ENCODE measurements at places on chromosomes 12 and 14.

- no peak for DNase-seq
These were observed 85.6 kb downstream of the SYNE2 start for GRCh38 chr14:63938198-63939005.

GRCh38 chr12:114913871-114914801 is 230.2 kb upstream of the TBX3 start:
- DNase-seq = peak; percentile 75

GRCh38 chr12:91307957-91308670 is 125.5 kb upstream of the DCN start:
- no peak for DNase-seq

DNA sequence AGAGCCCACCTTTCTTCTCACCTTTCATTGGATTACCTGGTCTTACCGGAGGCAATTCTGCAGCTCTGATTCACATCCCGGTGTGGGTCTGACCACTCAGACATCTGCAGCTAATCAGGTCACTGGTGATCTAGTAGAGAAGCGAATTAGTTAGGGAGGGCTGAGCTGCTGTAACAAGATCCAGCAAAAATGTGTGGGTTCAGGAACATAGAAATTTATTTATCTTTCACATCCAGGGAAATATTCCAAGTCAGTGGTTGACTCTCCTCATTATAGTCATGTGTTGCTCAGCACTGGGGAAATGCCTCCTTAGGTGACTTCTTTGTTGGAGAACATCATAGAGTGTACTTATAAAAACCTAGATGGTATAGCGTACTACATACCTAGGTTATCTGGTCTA is 218.7 kb upstream of the PELI2 start:
- DNase-seq = peak; percentile 21

GRCh38 chr12:91781114-91781513 is 364.5 kb downstream of the BTG1 start:
- DNase-seq = peak; percentile 44

- peak; percentile 78 for DNase-seq
These were observed 60.0 kb downstream of the NCOR2 start for GRCh38 chr12:124507188-124508109.

GRCh38 chr12:47781479-47782371 is 8.7 kb downstream of the SLC48A1 start:
- DNase-seq = no peak

DNA sequence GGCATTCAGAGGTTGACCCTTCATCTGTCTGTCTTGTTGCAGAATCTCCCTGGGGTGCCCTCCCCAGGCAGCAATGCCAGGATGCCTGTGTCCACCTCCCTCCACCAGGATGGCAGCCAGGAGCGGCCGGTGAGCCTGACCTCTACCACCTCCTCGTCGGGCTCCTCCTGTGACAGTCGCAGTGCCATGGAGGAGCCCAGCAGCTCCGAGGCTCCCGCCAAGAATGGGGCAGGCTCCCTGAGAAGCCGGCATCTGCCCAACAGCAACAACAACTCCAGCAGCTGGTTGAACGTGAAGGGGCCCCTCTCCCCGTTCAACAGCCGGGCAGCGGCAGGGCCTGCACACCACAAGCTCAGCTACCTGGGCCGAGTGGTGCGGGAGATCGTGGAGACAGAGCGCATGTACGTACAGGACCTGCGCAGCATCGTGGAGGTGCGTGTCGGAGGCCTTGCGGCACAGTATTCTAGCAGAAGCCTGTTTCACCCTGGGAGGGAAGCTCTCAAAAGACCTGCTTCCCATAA is 23.4 kb downstream of the PLEKHG3 start:
- DNase-seq = no peak

- DNase-seq = no peak
These were observed 583.6 kb downstream of the BCL11B start for GRCh38 chr14:98688446-98688845.

DNA sequence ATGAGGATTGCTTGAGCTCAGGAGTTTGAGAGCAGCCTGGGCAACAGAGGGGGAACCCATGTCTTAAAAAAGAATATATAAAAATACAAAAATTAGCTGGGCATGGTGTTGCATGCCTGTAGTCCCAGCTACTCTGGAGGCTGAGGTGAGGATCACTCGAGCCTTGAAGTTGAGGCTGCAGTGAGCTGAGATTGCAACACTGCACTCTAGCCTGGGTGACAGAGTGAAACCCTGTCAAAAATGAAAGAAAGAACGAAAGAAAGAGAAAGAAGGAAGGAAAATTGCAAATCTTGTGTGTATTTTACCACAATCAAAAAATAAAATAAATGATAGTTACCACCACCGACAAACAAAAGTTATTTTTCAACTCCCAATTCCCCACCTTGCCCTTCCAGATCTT is 45.3 kb downstream of the SPRING1 start:
- DNase-seq = no peak

DNA sequence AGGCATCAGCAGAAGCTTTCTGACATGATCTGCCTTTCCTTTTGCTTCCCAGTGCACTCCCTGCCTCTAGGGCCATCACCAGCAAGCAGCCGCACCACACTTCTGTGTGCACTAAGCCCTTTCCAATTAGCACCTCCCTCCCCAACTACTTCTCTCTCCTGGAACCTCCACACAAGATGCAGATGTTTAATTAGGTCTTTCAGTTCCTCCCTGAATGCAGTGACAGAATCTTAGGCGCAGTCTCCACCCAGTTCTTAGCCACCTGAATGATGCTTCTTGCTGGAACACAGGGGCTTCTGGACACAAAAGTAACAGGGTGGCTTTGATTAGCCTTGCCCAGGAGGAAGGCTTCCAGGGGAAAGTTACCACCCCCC is 32.9 kb downstream of the NIN start:
- DNase-seq = no peak

- DNase-seq = no peak
These were observed 9.7 kb downstream of the MPHOSPH9 start for GRCh38 chr12:123223241-123223668.

DNA sequence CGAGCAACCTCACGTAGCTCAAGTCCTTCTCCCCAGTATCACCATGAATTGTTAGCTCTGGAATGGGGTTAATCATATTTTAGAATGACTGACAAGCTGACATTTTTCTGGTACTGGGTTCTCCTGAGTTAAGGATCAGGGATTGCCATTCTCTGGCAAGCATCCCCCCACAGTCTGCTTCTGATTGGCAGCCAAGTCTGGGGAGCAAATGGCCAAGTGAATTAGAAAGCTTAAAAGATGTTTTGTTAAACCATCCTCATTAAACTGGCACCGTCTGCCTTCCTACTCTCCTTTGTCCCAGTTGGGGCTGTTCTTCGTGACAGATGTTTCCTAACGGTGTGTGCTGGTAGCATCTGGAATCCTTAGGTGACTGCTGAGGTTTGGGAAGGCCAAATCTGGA is 17.2 kb upstream of the CISTR start:
- DNase-seq = no peak

DNA sequence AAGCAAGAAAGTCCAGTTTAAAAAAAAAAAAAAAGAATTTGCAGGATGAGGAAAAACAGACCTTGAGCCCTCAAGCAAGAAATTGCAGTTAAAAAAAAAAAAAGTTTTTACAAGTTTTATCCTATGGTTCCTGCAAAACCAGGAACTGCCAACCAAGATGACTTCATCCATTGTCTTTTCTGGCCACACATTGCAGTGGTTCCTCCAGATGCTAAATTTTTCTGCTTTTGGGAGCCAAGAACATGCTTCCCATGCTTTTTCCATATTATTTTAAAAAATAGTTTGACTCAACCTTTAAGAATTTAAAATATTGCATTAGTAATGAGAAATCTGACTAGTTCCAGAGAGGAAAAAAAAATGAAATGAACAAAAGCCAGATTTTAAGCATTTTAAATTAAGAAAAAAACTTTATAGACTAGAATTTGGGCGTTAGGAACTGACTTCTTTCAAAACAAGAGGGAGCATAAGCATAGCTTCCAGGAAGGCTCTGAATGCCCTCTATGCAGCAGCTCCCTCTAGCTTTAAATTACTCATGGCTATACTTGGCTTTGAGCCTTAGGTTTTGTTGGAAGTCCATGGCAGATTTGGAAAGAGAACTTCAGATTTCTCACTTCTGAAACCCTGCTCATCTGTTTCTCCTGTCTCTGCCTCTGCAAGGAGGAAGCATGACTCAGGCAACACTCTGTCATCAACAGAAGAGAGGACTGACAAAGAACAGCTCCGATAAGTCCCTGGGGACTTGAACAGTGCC is 124.5 kb downstream of the GPR65 start:
- peak; percentile 88 for DNase-seq

- DNase-seq = no peak
These were observed 89.8 kb downstream of the CHST11 start for GRCh38 chr12:104546575-104546974.

GRCh38 chr14:49598189-49598484 is 603 bp upstream of the LRR1 start:
- DNase-seq = no peak

- DNase-seq = no peak
These were observed 37.2 kb downstream of the BEGAIN start for GRCh38 chr14:100549834-100550625.

DNA sequence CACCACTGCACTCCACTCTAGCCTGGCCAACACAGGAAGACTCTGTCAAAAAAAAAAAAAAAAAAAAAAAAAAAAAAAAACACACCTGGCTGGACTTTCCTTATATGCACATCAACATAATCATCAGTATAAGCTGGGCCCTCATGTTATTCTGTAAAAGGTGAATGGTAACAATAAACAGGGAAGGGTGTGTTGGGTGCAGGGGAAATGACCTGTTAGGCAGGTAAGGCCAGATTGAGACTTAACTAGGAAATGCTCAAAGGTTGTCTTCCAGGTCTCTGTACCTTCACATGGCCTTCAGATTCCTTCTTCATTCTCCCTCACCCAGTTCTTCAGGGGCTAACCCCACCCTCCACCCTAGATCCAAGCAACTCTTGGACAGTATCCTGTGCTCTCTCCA is 47.5 kb downstream of the ESR2 start:
- DNase-seq = no peak

- DNase-seq = peak; percentile 65
These were observed 2.8 kb downstream of the PIANP start for GRCh38 chr12:6697584-6698351.

- peak; percentile 80 for DNase-seq
These were observed 55.1 kb upstream of the ARID2 start for GRCh38 chr12:45674181-45674977.

DNA sequence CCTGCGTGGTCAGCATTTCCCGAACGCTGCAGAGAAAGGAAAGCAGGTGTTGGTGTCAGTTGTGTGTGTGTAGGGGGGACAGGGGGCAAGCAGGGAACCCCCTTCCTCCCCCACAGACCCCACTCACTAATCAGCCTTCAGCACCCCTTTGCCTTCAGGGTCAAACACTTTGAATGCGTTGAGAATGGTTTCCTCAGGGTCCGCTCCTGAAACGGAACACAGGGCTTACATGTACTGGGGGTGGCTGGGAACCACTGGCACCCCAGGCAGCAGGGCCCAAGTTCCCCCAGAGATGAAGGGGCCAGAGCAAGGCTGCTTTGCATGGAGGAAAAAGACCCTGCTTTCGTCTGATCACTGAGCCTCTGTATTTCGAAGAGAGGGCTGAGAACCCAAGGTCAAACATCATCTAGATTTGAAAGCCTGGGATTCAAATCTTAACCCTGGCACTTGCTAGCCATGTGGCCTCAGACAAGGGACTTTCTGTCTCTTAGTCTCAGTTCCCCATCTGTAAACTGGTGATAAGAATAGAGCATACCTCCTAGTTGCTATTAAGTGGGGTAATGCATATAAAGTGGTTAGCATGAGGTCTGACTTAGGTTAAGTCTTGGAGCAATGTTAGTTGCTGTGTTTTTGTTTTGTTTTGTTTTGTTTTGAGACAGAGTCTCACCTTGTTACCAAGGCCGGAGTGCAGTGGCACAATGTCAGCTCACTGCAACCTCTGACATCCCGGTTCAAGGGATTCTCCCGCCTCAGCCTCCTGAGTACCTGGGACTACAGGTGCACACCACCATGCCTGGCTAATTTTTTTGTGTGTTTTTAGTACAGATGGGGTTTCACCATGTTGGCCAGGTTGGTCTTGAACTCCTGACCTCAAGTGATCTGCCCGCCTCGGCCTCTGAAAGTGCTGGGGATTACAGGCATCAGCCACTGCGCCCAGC is 7.0 kb downstream of the MYL2 start:
- no peak for DNase-seq

DNA sequence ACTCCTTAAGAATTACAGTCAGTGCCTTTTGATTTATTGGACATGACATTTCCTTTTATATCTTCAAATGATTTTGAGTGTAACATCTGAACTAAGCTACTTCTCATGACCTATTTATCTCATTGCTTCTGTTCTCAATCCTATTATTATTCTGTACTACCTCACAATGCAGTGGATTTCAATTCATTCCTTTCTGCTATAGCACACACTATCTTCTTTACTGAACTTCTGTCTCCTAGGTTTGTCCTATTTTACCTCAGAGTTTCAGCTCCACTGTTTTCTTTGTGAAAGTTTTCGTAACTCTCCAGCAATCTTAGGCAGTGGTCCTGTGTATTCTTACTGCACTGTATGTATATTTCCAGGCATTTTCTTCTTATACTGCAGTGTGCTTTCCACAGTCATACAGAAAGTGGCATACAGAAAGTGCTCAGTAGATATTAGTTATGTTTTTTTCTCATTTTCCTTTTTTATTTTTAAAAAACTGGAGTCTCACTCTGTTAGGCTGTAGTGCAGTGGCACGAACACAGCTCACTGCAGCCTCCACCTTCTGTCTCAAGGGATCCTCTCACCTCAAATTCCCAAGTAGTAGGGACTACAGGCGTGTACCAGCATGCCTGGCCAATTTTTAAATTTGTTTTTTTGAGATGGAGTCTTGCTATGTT is 368.6 kb upstream of the RGS6 start:
- DNase-seq = no peak

GRCh38 chr12:126944684-126945083 is 1322.3 kb upstream of the TMEM132C start:
- DNase-seq = no peak

DNA sequence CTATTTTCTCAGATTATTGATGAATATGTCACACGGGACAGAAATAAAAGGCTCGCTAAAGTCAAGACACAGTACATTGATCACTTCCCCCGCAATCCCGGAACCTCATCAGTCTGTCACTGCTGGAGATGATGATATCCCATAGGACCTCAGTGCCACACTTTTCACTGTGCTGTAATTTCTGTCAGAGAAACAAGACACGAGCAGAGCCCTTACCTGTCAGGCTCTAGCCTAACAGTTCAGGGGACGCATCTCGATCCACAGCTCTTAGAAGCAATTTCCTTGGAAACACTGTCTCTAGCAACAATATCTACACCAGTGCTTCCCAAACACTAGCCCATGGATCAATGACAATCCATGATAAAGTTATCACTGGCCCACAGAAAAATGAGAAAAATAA is 140.0 kb downstream of the GRIN2B start:
- DNase-seq = no peak

- peak; percentile 67 for DNase-seq
These were observed 5.0 kb downstream of the TBX5 start for GRCh38 chr12:114400925-114401324.

DNA sequence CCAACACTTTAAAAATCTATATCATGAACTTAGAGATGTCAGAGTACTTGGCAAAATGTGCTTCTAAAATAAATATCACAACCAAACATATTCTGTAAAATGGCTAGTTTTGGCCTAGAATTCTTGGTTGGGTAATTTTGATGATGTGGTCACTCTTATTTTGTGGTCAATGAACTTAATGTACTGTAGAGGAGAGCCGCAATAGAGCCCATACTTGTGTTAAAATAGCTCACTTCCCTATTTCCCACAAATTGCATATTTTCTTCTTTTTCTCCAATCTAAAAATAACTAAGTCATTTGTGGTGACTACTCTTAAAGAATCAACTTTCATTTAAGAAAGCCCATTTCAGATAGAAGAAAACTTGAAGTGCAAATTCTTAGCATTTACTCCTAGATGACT is 619.4 kb downstream of the CCER1 start:
- peak; percentile 62 for DNase-seq

Data from fibroblast of skin of right quadriceps (primary cell).